ENCODE measurements at places on chromosomes 12 and 14.
A peak's percentile ranks its signal among the peaks of the same experiment; 100 is the strongest.

DNA sequence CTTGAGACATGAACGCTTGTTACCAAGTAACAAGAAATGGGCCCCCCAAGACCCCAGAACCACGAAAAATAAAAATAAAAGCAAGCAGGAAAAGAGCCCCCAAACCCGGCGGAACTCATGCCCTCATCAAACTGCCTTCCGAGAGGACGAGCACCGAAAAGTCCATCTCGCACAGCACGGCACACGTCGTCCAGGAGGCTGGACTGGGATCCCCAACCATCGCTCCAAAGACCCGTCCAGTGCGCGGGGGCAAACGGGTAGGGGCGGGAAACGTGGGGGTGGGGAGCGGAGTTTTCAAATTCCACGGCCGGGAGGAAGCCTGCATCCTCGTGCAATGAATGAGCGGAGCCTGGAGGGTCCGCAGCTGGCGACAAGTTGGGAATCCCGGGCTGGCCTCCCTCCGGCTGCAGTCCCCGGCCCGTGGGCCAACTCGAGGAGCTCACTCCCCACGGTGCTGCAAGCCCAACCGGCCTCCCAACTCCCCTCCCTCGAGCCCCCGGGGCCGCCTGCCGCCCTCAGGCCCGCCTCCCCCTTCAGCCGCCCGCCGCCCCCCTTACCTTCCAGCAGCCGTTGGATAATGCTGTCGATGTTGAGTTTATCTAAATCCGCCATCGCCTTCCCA is 484 bp downstream of the PPP1CC start:
- peak; percentile 27 for DNase-seq

- no peak for DNase-seq
Observed at GRCh38 chr12:58804749-58805148, 115.6 kb downstream of the LRIG3 start.

- DNase-seq: peak; percentile 21
Observed at GRCh38 chr12:95857156-95857555, 1.6 kb upstream of the SNRPF start.

DNA sequence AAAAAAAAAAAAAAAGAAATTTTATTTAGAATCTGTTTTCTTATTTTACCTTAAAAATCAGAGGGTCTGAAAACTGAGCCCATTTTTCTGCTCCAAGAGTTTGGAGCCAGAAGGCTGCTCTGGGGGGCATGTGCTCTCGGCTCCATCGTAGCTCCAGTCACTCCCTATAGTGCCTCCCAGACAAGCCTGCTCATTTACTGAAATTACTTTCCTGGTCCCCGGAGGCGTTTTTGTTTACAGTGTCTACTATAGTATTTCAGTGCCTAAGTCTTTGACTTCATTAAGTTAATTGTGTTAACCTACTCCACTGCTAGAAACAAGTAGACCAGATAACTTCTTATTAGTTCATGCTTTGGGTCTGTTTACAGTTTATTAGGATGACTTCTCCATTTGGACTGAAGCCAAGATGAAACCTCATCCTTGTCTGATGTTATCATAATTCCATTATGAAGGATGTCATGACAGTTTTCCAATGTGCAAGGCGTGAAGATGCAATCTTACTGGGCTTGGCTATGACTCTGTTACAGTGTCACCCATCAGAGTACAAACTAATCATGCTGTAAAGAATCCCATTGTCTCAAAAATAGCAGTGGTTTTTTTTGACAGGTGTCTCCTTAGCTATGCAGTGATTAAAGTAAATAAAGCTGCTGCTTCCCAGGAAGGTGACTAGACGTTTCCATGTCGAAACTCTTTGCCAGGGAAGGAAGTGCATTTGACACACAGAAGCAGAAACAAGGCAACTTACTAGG is 182.3 kb downstream of the TMEM132C start:
- DNase-seq: peak; percentile 18

GRCh38 chr12:131194166-131194565 is 240.5 kb downstream of the ADGRD1 start:
- peak; percentile 7 for DNase-seq

GRCh38 chr12:8890313-8891085 is 23.8 kb upstream of the PHC1 start:
- peak; percentile 27 for DNase-seq

- no peak for DNase-seq
Observed at GRCh38 chr12:46084666-46085631, 94.6 kb upstream of the SCAF11 start.

GRCh38 chr12:115337693-115338543 is 653.9 kb upstream of the TBX3 start:
- DNase-seq: peak; percentile 96

GRCh38 chr12:9032202-9032964 is 43.0 kb downstream of the KLRG1 start:
- no peak for DNase-seq

DNA sequence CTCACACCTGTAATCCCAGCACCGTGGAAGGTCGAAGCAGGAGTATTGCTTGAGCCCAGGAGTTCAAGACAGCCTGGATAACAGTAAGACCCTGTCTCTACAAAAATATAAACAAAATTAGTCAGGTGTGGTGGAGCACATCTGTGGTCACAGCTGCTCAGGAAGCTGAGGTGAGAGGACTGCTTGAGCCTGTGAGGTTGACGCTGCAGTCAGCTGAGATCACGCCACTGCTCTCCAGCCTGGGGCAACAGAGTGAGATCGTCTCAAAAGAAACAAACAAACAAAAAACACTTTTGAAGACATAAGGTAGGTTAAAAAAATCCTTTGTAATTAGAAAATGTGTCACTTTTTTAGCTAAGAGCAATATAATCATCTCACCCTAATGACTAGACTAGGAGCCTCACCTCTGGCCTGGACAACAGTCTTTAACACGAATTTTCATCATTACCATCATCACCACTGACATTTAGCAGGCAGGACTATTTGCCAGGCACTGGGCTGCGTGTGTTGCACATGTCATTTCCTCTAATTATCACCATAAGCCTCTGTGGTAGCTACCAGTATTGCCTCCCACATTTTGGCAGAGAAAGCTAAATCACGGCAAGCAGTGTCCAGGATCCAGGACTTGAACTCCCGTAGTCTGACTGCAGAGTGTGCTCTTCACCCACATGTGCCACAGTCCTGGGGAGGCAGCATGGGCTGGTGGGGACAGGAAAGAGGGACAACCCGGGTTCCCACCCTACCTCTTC is 4.6 kb upstream of the SYCP3 start:
- no peak for DNase-seq

- peak; percentile 71 for DNase-seq
Observed at GRCh38 chr12:87518481-87518880, 510.7 kb downstream of the C12orf50 start.

DNA sequence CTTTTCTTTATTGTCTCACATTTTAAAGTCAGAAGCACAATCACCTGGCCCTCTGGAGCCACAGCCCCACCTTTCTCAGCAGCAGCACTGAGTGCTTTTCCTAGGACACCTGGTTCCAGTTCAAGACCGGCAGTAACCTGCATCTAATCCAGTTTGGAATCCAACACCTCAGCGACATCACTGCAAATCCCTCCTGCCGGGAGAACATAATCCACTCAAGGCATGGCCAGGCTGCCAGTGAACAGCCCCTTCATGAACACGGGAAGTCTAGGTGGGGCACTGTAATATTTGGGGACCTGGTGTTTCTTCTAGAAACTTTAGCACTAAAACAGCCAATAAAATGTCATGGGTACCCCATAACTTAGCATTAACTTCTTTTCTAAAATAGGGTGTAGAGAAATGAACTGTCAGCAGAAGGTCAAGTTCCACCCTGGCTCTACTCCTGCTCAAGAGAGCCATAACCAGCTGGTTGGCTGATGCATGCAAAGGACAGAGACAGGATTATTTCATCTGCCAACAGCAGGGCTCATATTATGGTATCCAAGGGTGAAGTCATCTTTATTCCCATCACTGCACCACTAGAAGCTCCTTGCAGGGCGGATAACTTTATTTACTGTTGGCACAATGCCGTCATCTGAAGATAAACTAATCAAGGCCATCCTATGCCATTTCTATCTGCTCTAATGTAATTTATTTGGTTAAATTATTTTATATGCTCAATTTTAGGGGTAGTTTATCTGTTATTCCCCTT is 76.7 kb downstream of the TTC7B start:
- no peak for DNase-seq

- DNase-seq: no peak
Observed at GRCh38 chr12:14164266-14164665, 182.9 kb upstream of the GRIN2B start.

DNA sequence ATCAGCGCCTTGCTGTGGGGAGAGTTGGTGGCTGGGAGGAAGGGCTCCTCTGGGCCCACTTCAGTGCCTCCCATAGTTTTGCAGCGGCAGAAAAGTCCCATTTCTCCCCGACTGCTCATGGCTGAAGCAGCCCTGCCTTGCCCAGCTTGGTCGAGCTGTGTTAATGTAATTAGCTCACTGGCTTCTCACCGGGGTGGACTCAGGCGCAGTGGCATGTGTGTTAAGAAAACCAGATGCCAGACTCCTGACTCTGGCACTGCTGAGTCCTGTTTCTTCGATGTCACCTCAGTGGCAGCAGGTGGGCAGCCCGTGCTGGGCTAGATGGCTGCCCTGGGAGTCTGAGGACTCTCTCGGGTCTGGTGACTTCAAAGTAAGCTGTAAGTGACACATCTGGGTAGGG is 47.4 kb downstream of the CHST11 start:
- DNase-seq: no peak

- peak; percentile 4 for DNase-seq
Observed at GRCh38 chr14:97058074-97058467, 260.9 kb downstream of the VRK1 start.

DNA sequence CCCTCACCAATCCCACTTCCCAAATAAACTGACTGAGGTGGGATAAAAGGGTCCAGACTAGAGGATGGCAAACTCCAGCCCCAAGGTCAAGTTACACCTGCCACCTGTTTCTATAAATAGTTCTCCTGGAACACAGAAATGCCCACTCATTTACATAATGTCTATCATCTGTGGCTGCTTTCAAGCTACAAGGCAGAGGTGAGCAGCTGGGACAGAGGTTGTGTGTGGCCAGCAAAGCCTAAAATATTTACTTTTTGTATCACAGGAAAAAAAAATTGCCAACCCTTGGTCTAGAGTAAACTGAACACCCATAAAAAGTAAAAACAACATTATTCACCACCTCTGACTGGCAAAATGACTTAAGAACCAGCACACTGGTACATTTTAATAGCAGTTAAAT is 269.4 kb downstream of the RGS6 start:
- no peak for DNase-seq

DNA sequence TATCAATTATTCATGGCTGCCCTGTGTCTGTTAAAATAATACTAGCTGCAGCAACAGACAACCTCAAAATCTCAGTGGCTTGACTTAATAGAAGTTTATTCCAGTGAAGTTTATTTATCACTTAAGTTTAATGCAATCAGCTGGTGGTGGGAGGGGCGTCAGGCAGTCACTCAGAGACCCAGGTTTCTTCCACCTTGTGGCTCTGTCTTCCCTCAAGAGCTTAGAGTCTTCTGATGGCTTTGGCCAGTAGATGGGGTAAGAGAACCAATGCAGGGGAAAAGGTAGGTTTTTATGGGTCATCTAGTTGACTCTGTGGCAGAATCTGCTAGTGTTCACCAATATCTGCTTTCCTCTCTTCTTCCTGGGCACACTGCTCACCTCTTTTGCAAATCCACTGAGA is 668.9 kb downstream of the AACS start:
- no peak for DNase-seq

GRCh38 chr14:89509891-89510290 is 92.9 kb upstream of the FOXN3 start:
- DNase-seq: peak; percentile 62

GRCh38 chr12:108090107-108090899 is 38.8 kb upstream of the WSCD2 start:
- no peak for DNase-seq

DNA sequence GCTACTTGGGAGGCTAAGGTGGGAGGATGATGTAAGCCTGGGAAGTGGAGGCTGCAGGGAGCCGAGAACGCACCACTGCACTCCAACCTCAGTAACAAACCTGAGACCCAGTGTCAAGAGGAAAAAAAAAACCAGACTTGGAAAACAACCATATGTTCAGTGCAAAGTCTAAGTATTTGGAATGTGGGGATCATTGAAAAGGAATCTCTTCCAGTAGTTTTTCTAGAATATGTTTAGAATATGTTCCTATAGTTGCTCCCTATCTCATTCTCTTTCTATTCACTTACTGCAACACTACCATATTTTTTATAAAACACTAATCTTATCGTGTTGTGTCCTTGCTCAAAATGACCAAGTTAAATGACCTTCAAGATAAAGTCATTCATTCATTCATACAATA is 423.5 kb upstream of the SOX5 start:
- DNase-seq: no peak

DNA sequence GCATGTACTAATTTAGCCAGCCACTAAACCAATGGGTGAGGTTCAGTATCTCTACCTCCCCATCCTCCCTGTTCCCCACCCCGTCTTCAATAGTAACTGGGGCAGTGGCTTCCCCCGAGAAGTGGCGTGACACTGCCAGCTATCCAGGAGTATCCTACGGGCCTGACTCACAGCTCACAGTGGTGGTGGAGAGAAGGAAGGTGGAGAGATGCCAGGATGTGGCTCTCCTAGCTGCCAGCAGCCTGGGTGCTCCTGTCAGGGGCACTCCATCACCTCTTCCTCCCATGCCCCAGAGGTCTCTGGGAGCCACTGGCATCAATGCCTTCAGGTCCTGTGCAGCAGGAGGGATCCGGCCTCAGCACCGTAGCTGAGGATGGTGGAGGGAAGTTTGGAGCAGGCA is 49.0 kb downstream of the TSPAN11 start:
- peak; percentile 65 for DNase-seq

GRCh38 chr14:104371031-104371430 is 208.5 kb upstream of the C14orf180 start:
- no peak for DNase-seq

DNA sequence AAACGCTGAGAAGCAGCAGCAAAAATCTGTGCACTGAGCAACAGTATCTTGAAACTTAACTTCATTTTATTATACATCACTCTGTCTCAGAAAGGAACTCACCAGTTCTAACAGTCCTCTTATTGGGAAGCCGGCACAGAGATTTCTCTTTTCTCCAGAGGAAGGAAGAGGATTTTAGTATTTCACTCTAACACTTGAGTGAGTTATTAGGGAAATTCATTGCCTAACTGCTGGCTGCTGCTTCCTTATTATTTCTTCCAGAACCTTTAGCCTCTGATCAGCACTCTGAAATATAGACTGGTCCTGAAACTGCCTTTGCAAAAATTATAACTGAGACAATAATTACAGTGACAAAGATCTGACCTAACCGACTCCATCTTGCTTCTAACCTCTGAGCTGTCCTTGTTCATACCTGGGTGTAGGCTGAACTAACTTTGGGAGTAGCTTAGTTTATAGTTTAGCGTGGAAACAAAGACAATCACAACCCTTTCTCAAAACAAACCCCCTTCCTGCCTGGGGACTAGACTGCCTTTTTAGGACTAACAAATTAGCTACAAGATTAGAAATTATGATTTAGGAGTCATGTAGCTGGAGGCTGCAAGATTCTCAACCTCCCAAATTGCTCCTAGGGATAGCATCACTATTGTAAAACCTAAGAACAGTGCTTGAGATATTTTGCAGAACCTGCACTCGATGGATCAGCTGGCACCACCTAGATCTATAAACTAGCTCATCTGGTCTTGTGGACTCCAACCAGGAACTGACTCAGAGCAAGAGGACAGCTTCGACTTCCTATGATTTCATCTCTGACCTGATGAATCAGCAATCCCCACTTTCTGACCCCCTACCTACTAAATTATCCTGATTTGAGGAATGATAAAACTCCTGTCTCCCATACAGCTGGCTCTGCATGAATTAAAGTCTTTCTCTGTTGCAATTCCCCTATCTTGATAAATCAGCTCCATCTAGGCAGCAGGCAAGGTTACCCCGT is 117.5 kb downstream of the DYRK2 start:
- peak; percentile 89 for DNase-seq

- no peak for DNase-seq
Observed at GRCh38 chr14:36502558-36503508, 17.2 kb downstream of the NKX2-1 start.
